ENCODE measurements at places on chromosomes 1 and 21.

- no peak for DNase-seq
These were observed 65.3 kb upstream of the TENT5C start for GRCh38 chr1:117540532-117540931.

GRCh38 chr1:110112656-110113055 is 413 bp downstream of the UBL4B start:
- no peak for DNase-seq

- DNase-seq: no peak
These were observed 16.9 kb upstream of the KIAA0040 start for GRCh38 chr1:175209493-175209921.

- DNase-seq: no peak
These were observed 45.1 kb downstream of the IVNS1ABP start for GRCh38 chr1:185271921-185272320.

DNA sequence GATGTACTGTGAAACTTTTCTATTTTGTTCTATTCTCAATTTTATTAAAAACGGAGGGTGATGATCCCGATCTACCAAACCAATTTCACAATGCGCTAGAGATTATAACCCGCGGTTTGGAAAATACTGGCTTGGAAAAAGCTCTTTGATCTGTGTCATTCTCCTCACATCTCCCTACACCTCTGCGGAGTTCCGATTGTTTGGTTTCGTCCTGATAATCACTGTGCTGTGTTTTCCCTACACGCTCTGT is 536 bp upstream of the ABCD3 start:
- DNase-seq: no peak

- no peak for DNase-seq
These were observed 424.9 kb downstream of the ADGRL2 start for GRCh38 chr1:82225421-82226185.

- DNase-seq: no peak
These were observed 2.2 kb downstream of the UBAP2L start for GRCh38 chr1:154222918-154223317.

GRCh38 chr1:246784621-246785493 is 60.6 kb downstream of the SCCPDH start:
- DNase-seq: no peak

- DNase-seq: no peak
These were observed 370.8 kb downstream of the RWDD3 start for GRCh38 chr1:95604771-95605170.

GRCh38 chr1:97412166-97412565 is 508.7 kb downstream of the DPYD start:
- DNase-seq: no peak

DNA sequence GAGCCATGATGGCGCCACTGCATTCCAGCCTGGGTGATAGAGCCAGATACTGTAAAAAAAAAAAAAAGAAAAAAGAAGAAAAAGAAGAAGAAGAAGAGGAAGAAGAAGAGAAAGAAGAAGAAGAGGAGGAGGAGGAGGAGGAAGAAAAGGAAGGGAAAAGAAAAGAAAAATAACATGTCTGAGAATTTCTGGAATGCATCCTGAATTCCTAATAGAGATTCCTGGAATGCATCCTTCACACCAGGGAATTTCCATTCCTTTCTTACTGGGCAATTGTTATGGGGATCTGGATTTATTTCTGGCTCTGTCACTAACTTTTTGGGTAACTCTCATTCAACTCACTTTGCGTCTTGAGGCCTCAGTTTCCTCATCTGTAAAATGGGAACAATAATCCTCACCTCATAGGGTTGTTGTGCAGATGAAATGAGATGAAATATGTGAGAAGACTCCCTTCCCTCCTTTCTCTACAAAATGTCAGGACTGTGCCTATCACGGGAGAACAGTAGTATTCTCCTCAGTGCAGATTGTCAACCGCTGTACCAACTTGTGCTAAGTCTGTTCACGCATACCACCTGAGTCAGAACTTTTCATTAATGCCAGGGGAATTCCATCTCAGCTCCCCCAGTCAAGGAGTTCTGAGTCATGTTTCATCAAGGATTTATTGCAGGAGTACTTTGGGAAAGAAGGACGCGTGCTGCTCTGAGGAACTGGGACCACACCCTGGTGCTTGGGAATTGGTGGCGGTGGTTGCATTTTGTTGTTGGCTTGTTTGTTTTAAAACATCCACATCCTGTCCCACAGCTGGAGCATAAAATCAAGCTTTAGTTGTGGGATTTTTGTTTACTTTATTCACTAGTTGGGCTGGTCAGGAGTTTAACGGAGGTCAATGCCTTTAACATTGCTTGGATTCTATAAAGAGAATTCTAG is 42.4 kb upstream of the ROR1 start:
- DNase-seq: no peak

DNA sequence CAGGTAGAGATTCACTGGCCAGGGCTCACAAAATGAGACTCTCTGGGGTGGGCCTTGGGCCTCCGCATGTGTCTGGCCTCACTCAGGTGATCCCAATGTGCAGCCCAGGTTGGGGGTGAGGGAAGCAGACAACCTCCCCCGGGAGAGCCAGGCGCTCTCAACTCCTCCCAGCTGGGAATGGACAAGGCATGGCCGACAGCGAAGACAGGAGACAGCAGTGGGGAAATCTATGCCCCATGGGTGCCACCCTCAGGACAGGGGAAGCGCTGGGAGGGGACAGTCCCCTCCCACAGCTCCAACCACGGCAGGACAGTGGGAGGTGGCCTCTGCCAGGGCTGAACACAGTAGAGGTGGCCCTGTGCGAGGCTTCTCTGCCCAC is 47.7 kb downstream of the PRDM15 start:
- no peak for DNase-seq
